ENCODE measurements at places on chromosomes 12 and 14.

DNA sequence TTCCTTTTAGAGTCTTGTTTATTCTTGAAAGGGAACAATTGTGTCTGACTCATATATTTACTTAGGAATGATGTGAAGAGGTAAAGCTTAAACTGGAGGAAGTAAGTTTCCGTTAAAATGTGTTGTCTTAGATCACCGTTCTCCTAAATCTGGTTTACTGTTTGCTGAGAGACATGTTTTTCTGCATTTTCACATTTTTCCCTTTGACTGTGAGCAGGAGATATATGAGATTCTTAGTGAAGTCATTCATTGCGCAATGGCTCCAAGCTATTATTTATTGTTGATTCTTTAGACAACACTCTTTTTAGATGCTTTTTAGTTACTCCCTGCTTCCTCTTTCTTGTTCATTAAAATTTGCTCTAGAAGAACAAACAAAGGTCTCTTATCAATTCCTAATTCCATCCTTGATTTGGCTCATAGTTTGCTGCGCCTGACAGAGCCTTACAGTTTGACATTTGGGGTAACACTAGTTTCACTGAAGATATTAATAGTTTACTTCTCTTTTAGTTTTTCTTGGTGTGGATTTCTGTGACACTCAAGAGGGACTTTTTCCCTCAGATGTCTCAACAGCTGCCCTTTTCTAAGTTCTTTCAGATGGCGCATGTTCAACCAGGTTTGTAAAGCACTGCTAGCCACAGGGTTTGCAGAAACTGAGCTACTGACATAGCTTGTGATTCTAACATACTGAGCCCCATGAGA, 11.4 kb downstream of the CLECL1 start:
- peak; percentile 18 for DNase-seq

DNA sequence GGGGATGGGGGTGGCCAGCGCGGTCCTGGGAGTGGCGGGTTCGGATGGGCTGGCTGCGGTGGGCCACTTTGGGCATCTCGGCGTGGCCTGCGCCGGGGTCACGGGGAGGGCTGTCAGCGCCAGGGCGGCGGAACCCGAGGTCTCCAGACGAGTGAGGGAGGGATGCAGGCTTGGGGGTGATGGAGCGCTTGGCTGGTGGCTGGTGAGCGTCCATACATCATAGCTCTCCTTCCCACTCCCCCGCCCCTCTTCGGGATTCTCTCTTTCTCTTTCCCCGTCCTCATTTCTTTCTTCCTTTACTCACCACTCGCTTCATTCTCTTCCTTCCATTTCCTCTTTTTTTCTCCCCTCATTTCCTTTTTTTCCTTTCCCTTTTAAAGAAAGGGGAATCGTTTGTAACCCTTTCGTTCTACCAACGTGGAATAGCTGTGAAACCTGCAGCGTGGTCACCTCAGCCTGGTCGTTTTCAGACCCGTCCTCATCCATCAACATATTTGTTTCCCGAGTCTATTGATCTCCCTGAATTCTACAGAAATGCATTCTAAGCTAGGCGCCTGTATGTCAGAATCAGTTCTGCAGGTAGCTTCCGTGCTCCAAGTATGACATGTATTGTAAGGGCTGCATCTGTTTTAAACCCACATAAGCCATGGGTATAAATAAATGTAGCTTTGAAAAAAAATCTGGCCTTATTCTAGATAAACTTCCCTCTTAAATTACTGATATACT, 260.3 kb upstream of the E2F7 start:
- no peak for DNase-seq

DNA sequence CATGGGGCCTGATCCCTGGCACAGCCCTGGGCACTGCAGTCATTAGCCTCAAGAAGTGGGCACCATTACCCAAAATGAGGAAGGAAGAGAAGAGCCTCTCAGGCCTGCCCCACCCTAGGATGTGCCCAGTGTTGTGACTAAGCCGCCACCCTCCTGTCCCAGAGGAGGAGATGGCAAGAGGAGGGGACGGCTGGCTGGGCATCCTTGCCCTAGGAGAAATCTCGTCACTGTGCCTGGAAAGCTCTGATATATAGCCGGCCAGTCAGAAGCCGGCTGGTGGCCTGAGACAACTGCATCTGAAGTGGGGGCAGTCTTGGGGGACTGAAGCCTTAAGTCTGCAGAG, 115.2 kb downstream of the LGMN start:
- no peak for DNase-seq

DNA sequence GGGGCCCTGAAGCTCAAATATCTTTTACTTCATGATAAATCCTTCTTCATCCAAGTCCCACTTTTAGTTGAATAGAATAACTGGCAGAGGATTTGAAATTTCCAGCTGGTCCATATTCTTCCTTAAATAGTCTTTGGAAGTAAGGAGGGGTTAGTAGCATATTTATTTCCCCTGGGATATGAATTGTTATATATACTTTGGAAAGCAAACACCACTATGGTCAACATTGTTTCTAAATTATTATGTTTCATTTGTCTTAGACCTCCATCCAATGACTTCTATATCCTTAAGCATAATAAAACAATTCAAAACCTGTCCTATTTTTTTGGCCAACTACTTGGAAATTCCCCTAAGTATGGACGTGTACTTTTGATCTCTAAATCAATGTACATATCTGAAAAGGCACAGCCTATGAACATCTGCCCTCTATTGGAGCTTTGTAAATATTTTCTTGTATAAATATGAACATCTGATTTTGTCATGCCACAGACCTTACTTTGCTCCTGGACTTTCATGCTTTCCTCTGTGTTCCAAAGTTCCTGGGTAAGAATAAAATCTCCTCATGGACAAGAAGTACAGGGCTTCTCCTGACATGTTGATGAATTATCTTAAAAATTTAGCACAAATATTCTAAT, 1212.0 kb downstream of the GALC start:
- DNase-seq, result no peak

GRCh38 chr14:54698501-54698900, 131.6 kb downstream of the SAMD4A start:
- DNase-seq, result no peak

- DNase-seq, result no peak
These were observed 19.8 kb downstream of the TPH2 start for GRCh38 chr12:71958457-71958856.

- peak; percentile 61 for DNase-seq
These were observed 17.8 kb downstream of the FBXL14 start for GRCh38 chr12:1576410-1577241.
